EL (cell line): ENCODE measurements at places on chromosomes 16 and 17.
A peak's percentile ranks its signal among the peaks of the same experiment; 100 is the strongest.

DNA sequence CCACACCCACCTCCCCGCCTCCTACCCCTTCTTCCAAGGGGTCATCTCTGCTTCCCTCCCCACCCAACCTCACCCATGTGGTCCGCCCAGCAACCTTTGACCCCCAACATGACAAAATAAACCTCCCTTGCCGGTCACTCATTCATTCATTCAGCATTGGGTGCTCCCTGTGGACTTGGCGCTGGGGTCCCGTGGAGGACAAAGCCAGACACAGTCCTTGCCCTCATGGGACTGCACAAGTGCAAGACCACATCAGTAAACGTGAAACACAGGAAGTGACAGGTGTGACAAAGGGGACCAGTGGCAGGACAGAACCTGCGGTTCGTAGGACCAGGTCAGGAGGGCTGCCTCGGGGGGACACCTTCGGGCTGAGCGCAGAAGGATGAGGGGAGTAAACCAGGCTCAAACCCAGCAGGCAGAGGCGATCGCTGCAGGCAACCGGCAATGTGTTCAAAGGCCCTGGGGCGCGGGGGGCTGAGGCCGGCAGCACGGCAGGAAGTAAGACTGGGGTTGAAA, 185.4 kb downstream of the SEC14L1 start:
- no peak for DNase-seq

GRCh38 chr17:32289471-32290070, 23.9 kb downstream of the RHBDL3 start:
- no peak for DNase-seq

DNA sequence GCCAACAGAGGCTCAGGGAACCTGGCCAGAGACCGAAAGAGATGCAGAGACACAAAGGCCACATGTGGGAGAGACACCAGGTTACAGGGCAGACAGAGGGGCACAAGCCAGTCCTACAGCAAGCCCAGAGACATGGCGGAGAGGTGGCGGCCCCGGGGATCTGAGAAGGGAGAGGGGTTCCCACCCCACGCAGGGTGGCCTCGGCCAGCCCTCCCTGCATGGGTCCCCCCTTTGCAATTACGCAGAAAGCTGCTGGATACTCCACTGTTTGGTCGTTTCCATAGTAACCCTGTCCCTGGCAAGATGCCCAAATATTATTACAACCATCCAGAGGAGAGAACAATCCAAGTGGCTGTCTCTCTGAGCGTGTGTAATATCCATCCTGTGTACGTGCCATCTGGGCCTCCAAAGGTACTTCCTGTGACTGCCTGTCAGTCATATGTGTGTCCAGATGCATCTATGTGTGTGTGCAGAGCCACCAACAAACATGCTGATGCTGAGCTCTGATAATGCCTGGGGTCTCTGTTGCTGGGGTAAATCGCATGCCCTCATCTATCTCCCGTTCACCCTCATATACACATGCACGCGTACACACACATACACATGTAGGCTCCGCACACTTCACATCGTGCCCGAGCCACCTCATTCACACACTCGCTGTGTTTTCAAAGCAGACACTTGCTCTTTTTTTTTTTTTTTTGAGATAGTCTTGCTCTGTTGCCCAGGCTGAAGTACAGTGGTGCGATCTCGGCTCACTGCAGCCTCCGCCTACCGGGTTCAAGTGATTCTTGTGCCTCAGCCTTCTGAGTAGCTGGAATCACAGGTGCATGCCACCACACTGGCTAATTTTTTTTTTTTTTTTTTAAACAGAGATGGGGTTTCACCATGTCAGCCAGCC, 5.5 kb downstream of the PCGF2 start:
- no peak for DNase-seq

DNA sequence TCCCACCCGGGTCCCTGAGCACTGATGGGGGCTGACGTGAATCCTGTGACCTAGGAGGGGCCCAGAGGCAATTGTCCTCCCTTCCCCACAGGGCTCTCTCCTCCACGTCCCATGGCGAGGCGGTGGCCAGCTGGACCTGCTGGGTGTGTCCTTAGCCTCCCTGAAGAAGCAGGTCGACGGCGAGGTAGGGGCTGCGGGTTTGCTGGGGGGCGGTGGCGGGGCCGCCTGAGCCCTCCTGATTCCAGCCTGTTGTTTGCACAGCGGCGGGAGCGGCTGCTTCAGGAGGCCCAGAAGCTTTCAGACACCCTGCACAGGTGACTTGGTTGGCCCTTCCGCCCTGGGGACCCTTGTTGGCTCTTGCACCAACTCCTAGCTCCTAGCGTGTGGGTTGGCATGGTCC, 1.7 kb downstream of the CHTF18 start:
- no peak for DNase-seq

- peak; percentile 34 for DNase-seq
These were observed 1.0 kb upstream of the GLG1 start for GRCh38 chr16:74607962-74608356.
